Activated CD4-positive, alpha-beta T cell treated with anti-CD3 and anti-CD28 coated beads for 1 hour (primary cell): ENCODE measurements at places on chromosomes 12 and 14.

DNA sequence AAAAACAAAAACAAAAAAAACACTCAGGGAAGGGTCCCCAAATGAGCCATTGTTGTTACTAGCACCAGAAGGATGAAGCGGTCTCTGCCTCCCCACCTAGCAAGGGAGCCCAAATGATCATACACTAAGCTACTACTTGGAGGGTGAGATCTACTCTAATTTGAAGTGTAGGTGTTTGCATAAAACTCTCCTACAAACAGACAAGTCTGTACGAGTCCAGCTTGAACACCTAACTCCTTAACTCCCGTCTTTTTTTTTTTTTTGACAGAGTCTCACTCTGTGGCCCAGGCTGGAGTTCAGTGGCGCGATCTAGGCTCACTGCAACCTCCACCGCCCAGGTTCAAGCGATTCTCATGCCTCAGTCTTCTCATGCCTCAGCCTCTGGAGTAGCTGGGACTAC, 132.6 kb downstream of the PPM1H start:
- DNase-seq, result no peak

DNA sequence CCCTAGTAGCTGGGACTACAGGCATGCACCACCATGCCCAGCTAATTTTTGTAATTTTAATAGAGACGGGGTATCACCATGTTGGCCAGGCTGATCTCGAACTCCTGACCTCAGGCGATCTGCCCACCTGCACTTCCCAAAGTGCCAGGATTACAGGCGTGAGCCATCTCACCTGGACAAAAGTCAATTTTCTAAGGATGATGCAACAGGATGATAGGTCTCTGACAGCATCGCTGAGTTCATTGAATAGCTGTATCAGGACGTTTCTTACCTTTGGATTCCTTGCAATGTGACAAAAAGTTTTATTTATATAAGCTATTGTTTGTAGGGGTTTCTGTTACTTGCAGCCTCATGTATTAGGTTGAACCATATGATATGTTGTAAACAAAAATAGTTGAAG, 55.5 kb upstream of the PCED1B start:
- DNase-seq, result no peak

GRCh38 chr12:54024127-54024526, 4.1 kb upstream of the HOXC6 start:
- DNase-seq, result no peak

DNA sequence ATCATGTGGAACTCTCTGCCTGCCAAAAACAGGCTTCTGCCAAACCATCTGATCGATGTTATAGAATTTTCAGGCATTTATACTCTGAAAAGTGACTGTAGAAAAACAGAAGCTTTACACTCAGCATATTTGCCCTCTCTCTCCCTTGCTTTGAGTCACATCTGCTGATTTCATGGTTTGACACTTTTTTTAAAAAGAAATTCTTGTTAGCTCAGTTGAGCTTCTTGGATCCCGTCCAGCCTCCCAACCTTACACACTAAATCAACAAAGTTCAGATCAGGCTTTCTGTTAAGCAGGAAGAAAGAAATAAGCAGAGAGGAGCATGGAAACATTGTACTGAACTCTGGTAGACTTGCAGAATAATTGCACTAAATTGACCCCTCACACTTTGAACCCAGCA, 193.6 kb upstream of the SEL1L start:
- DNase-seq, result no peak

DNA sequence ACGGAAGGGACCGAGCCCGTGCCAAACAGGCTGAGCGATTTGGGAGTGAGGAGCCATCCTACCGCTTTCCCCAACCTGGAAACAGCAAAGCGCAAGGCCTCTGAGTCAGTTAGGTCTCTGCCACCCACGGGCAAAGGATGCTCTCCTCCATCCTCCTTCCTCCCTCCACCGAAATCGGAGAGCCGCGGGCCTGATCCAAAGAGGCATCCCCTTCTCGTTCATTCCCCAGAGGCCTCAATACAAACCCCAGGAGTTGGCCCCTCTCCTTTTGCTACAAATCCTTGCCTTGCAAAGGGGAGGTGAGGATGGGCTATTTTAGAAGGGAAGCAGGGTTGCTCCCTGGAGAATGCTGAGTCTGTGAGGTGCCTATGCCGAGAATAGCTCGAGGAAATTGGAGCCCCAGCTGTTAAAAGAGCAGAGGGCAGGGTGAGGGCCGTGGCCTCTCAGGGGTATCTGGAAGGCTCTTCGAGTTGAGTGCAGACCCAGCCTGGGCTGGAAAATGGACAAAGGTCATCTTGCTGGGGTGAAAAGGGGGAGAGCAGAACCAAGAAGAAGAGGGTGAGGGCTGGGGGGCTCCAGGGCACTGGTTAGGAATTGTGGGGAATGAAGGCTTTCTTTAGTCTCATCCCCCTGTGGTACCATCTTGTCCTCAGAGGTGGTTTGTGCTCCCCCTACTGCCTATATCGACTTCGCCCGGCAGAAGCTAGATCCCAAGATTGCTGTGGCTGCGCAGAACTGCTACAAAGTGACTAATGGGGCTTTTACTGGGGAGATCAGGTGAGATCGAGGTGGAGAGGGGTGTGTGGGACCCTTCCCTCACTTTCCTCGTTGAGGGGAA, 1.1 kb downstream of the TPI1 start:
- DNase-seq, result no peak

DNA sequence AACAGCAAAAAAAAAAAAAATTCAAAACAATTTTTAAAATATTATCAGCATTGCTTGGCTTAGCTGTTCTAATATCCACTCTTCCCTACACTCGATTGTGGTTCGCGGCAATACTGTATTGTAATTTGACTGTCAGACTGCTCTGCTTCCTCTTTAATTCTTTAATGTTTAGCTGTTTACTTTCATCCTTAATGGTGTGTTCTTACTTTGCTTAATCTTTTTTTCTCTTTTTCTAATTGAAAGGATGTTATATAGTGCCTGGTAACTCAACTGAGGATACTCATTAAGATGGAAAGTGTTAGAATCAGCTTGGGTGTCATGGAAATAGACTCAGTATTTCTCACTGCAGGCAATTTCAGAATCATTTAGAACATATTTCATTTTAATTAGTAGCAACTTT, 2.0 kb downstream of the ANO4 start:
- DNase-seq, result no peak

DNA sequence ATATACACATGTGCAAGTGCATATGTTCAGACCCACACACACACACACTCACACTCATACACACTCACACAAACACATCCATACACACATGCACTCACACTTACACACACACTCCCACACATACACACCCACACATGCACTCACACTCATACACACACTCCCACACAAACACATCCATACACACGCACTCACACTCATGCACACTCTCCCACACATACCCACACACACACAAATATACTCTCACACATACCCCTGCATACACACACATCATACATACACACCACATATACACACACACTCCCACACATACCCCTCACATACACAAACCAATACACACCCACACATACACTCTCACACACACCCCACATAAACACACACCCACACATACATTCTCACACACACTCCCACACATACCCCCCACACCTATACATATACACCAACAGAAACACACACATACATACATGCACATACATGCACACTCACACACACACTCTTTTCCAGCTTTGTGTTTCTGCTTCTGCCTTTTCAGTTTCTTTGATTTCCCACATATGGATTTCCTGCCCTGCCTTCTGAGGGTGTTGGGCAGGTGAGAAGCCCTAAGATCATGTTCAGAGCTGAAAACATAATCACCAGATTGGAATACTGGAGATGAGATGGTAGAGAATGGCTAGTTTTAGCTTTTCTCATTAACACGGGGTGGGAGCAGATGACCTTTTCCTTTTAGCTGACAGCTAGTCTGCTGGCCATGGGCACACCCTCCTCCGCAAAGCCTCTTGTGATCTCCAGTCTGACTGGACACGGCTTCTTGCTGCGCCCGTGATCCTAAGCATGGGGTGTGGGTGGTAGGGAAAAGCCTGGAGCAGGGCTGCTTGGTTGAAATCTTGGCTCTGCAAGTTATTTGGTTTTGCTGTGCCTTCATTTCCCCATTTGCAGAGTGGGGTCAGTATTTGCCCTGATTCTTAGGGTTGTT, 214.0 kb downstream of the CHST11 start:
- DNase-seq, result no peak

DNA sequence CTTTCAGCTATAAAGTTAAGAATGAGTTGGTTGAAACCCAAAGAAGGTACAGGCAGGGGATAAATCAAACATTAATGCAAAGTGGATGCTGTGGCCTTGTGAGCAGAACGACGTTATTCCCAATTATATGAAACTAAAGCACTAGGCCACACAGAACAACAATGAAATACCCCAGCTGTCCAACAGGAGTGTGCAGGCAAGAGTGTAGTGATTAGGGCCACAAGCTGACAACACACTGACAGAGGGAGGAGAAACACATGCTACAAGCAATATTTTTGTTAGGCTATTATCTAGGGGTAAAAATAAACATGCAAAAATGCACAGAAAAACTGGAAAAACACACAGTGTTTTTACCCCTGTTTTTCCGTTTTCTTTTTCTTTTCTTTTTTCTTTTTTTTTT, 15.0 kb downstream of the MAP3K9 start:
- no peak for DNase-seq
